ENCODE measurements at places on chromosomes 13 and 19. TPM values are rescaled to one million over a fixed set of nuclear protein-coding genes. Genes with fewer than 3 reads are reported as not detected.
A peak's percentile ranks its signal among the peaks of the same experiment; 100 is the strongest.

DNA sequence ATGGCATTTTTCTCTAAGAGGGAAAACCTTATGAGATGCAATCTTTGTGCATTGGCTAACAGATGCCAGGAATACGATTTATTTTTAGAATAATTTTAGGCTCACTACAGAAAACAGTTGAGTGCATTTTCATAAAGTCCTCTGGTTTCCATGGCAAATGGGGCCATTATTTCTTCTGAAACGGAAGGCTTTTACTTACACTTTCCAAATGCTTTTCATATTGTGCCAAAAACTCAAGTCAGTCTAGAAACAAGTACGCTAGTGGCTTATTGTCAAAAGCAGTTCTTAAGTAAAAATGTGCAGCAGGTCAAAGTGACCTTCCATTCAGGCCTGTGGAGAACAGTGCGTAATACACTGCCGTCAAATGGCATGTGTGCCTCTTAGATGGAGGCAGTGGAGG, 628.7 kb downstream of the EFNB2 start:
- DNase-seq: no peak

DNA sequence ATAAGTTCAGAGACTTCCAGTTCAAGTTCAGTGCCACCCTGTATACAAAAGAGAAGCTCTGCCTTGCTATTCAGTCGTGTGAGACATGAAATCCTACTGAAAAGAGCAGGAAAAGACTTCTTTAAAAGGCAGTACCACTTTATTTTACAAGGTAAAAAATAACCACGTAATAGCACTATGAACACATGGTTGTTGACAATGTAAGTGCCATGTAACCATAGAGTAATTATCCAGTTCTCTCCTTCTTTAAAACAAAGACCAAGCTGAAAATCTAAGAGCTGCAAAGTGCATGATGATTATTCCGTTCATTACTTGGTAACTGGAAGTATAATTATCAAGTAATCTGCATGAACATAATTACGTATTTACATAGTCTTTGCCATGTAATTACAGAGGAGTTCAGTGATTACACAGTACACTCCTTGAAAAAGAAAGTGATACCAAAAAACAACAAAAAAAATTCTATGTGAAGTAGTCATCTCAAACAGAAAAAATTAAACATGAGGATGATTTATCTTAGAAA, 288.7 kb downstream of the EFNB2 start:
- DNase-seq: no peak

DNA sequence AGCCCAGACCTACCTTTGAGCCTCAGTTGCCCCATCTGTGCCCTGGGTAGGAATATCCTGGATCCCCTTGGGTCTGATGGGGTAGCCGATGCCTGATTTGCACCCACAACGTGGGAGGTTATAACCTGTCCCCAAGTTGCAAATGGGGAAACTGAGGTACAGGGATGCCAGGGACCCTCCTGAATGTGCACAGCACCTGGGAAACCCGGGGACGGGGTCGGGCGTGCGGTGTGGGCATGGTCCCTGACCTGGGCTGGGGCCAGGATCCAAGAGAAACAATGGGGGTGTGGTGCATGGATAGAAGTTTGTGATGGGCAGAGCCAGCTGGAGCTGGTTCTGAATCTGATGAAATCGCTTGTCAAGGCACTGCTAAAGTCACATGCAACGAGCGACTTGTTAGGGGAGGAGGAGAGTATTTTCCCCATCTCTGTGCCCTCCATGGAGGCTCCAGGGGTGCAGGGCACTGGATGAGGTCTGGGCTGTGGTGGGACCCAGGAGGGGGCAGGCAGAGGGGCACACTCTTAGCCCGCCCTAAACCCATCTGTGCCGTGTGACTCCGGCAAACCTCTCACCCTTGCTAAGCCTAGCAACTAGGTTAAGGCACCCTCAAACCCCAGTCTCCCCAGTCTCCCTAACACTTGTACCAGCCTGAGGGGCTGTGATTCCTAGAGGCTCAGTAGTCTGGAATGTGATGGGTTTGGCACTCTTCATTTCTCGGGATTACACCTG, 749 bp downstream of the GDF15 start:
- DNase-seq: no peak

GRCh38 chr19:7497292-7497691, 8.5 kb upstream of the PEX11G start:
- no peak for DNase-seq

DNA sequence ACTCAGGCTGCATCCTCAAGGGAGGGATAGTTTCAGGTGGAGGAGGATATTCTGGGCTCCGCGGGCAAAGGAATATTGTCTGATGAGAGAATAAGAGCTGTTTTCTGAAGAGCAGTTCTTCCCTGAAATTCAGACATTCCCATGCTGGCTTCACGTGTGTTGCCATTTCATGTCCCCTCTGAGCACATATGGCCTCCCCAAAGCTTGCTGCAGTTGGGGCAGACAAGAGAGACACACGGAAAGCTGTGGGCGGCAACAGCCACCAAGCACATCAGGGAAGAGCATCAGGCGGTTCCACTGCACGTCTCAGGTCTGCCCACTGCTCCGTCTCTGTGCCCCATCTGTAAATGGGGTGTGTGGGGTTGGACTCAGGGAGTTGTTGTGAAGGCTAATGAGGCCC, 247.5 kb upstream of the TSHZ3 start:
- no peak for DNase-seq

GRCh38 chr13:27643334-27644132, 21.8 kb downstream of the POLR1D start:
- no peak for DNase-seq

- DNase-seq: peak; percentile 17
Measured at GRCh38 chr13:111791131-111791530, 275.8 kb upstream of the SOX1 start.

- DNase-seq: no peak
Measured at GRCh38 chr19:3508771-3509535, 2.8 kb downstream of the FZR1 start.

- no peak for DNase-seq
Measured at GRCh38 chr13:27793507-27794367, 1.5 kb downstream of the GSX1 start.

DNA sequence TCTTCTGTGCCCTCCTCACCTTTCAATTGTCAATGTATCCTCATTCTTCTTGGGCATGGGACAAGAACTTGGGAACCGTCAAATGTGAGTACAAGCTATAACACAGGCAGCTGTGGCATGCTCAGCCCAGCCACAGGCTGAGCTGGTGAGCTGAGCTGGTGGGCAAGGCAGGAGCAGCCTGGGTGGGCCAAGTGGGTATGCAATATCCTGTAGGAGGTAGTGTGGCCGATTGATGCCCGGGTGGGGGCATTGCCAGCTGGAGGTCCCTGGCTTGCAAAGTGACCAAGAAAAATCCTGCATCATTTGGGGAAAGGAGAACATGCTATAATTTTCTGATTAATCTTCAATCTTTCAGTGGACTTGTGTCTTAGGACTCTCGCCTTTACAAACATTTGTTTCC, 507.2 kb upstream of the SLC10A2 start:
- no peak for DNase-seq

DNA sequence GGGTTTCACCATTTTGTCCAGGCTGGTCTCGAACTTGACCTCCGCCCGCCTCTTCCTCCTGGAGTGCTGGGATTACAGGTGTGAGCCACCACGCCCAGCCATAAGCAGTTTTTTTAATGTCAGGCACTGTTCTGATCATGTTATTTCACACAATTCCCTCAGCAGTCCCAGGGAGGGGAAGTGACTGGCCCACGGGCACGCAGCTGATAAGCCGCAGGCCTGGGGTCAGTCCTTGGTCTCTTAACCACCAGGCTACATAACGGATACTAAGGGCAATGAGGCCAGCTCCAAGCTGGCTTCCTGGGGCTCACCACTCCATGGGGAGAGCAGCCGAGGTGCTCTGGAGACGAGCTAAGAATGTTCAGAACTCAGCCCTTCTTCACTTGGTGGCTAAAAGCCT, 13.5 kb downstream of the BRSK1 start:
- DNase-seq: no peak

GRCh38 chr19:489418-490196, 6.7 kb upstream of the MADCAM1 start:
- DNase-seq: no peak

GRCh38 chr19:45168767-45169351, 8.1 kb upstream of the NKPD1 start:
- no peak for DNase-seq

GRCh38 chr13:94610475-94610874, 8.8 kb downstream of the GPR180 start:
- no peak for DNase-seq

DNA sequence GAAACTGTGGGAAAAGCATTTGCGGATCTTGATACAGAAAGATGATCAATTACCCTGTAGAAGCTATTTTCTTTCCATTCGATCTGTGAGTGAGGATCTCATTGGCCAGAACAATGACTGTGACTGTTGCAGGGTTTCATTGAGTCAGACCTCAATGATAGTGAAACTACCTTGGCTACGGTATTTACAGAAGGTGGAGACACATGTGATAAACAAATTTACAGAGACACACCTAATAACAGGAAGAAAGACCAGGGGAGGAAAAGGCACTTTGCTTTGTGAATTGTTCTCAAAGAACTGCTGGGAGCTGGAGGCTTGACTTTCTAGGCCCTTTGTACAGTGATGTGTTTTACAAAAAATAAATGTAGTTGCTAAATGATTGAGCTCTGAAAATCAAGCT, 19.9 kb upstream of the ARGLU1 start:
- DNase-seq: no peak

- DNase-seq: no peak
Measured at GRCh38 chr13:78197231-78197630, 278.6 kb upstream of the EDNRB start.

- DNase-seq: no peak
Measured at GRCh38 chr13:101915755-101916107, 463.3 kb downstream of the ITGBL1 start.

- no peak for DNase-seq
Measured at GRCh38 chr13:22061371-22061805, 390.5 kb downstream of the FGF9 start.

DNA sequence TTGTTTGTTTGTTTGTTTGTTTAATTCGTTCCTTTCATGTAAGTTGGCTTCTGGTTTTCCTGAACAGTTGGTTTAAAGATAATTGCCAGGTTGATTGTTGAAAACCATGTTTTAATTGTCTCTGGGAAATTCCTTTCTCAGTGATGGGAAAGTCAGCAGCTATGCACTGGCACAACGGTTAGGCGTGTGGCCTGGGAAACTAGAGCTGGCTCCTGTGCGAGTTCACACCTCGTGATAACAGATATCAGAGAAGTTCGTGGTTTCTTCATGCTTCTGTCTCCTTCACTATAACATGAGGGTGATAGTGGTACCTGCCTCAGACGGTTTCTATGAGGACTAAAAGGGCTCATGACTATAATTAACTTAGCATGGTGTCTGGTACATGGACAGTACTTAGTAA, 153.5 kb downstream of the STK24 start:
- DNase-seq: peak; percentile 19

GRCh38 chr19:46515879-46516350, 20.2 kb upstream of the PNMA8B start:
- DNase-seq: no peak

- DNase-seq: no peak
Measured at GRCh38 chr13:25689539-25689938, 317.8 kb downstream of the ATP8A2 start.

The EBI3 gene
- total RNA-seq: 1.7 TPM

The SOX1 gene
- not detected for total RNA-seq

The TCF3 gene
- 44.5 TPM for total RNA-seq

The SPHK2 gene
- 23.8 TPM for total RNA-seq

The SLC6A16 gene
- total RNA-seq: 4.9 TPM

The ZNF564 gene
- 15.4 TPM for total RNA-seq
